Occipital lobe (tissue), 3 donors: ENCODE measurements at places on chromosomes 16 and 17.

GRCh38 chr16:86377251-86378022 is 132.9 kb upstream of the FOXF1 start:
- DNase-seq, result no peak

DNA sequence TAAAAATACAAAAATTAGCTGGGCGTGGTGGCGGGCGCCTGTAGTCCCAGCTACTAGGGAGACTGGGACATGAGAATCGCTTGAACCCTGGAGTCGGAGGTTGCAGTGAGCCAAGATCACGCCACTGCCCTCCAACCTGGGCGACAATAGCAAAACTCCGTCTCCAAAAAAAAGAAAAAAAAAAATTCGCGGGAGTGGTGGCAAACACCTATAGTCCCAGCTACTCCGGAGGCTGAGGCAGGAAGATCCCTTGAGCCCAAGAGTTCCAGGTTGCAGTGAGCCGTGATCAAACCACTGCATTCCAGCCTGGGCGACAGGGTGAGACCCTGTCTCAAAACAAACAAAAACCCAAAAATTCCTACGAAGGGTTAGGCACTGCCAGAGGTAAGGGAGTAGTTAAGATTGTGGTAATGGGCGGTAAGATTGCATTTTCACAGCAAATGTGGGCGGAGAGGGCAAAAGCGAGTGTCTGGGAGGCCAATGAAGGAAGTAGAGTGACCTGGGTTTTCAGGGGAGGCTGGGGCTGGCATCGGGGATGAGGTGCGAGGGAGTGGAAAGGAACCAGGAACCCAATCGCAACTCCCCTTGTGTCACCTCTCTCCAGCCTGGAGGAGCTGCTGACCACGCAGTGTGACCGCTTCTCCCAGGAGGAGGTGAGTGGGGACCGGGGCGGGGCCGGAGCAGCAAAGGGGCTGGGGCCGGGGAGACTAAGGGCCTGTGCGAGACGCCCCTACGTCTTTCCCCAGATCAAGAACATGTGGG is 2.6 kb downstream of the MYL11 start:
- DNase-seq, result no peak

DNA sequence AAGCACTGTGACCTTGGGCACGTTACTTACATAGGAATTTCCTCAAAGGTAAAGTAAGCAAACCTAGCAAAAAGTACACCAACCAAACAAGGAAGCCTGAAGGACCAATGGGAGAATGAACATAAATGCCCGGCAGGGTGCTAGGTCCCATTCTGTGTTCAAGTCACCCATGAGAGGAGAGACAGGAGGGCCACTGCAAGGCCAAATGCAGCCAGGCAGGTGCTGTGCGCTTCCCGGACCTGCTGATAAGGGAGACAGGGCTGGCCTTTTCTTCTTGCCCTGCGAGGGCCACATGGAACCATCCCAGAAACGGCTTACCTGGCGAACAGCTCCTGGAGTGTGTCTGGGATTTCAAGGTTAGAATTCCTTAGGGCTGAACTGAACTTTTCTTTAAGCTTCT is 69.0 kb downstream of the GTF3C1 start:
- DNase-seq, result no peak

- peak; percentile 29 for DNase-seq
Observed at GRCh38 chr16:75471723-75472633, 7.5 kb upstream of the TMEM170A start.

- no peak for DNase-seq
Observed at GRCh38 chr17:21376759-21377690, 868 bp downstream of the KCNJ12 start.

GRCh38 chr17:975371-975915 is 4.1 kb downstream of the NXN start:
- no peak for DNase-seq

GRCh38 chr16:71780521-71781089 is 28.0 kb downstream of the AP1G1 start:
- DNase-seq, result no peak

DNA sequence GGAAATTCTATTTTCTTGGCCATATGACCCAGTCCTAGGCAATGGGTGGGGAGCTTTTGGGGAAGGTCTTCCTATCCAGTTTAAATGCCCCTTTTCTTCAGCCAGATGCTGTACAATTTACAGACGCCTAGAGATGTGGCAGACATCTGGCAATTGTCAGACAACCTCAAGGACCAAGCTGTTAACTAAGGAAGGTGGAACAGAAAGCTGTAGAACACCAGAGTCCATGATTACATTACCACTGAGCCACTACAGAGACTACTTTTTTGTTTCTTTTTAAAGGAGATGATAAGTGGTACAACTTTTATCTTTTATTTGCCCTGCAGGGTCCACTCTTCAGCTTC is 21.1 kb upstream of the CORO6 start:
- DNase-seq, result no peak

DNA sequence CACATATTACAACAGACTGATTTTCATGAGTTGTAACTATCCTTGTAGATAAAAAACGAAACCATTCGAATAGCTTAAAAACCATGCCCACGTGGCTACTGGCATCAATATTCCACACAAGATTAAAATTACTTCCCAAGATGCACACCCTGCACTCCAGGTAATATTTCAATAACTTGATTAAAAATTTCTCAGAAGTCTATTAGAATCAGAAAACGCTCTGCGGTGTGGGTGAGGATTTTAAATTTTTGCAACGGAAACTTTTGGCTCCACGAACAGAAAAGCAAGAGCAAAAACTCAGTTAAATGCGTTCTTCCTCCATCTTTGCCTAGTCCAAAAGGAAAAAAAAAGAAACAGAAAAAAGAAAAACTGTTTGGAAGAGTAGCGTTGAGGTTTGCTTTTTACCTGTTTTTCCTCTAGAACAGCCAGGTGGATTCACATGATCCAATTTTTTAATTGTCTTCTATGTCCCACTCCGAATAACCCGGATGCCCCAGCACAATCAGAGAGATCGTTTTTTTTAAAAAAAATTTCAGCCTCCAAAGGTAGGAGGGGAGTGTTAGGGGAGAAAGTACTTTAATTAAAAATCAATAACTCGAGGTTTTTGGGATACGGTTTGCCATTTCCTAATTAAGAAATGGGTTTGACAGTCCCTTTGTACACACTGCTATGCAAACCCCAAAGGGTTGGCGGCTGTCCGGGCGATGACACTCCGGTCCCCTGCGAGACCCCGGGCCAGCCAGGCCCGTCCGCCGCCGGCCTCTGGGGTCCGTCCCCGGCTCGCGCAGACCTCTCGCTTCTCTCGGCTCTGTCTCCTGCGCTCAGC is 708 bp upstream of the NFAT5 start:
- DNase-seq, result no peak
